Right ventricle myocardium superior (tissue), 1 donor: ENCODE measurements at places on chromosomes 7 and 10.

- no peak for DNase-seq
Observed at GRCh38 chr7:156543699-156544598, 96.6 kb upstream of the RNF32 start.

GRCh38 chr10:73293461-73293860 is 41.0 kb upstream of the MRPS16 start:
- no peak for DNase-seq

DNA sequence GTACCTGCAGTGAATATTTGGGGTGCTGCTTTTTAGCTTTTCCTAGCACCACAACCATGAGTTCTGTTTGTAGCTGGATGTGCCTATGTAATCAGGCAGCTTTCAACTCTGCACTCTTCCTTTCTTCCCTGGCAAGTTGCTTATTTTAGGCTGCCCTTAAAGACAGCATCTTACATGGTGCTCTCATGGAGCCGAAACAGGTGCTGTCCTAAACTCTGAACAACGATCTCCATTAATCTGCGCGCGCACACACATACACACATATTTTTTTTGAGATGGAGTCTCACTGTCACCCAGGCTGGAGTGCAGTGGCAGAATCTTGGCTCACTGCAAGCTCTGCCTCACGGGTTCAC is 9.1 kb downstream of the RPS24 start:
- no peak for DNase-seq

DNA sequence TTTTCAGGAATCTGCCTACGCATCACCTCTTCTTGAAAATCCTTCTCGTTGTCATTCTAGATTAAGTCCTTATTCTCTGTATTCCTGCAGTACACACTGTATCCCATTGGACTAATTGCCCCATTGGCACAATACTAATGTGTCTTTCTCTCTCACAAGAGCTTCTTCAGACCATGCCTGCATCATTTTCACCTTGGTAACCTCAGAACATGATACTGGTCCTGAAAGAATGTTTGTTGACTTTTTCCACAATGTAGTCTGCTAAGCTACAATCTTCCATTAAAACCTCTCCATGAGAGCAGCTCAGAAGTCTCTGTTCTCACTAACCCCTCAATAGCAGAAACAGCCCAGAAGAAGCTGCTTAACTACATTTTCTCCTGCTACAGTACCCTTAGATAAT is 270.7 kb downstream of the PCDH15 start:
- DNase-seq: no peak

GRCh38 chr10:132698761-132699391 is 87.1 kb downstream of the NKX6-2 start:
- peak; percentile 33 for DNase-seq

DNA sequence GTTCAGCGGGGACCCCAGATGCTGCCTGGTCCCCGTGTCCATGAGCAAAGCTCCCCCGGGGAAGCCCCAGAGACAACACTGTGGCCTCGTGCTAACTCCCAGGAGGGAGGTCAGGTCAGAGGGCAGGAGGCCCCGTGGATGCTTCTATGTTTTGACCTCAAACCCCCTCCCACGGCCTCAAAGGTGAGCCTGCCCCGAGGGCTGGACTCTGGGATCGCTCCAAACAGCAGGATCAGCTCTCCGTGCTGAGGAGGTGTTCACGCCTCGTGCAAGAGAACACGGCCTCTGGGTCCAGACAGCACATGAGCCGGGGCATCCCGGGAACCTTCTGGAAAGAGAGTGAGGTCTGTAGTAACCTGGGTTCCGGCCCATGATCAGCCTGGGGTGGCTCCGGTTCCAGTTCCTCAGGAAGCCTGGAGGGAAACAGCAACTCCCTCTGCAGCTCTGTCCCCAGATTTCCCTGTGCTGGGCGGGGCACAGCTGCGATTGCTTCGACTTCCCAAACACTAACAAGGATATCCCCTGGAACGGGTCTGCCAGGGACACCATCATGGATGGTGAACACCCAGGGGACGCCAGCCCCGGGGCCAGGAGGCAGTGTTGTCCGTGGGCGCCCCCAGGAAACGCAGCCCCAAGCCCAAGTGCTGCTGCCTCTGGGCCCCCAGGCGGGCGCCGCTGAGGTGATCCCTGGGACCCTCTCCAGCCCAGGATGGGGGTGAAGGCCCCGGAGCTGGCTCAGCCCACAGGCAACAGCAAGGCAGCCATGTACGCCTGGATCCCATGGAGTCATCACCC is 18.0 kb upstream of the INPP5A start:
- DNase-seq: peak; percentile 61

DNA sequence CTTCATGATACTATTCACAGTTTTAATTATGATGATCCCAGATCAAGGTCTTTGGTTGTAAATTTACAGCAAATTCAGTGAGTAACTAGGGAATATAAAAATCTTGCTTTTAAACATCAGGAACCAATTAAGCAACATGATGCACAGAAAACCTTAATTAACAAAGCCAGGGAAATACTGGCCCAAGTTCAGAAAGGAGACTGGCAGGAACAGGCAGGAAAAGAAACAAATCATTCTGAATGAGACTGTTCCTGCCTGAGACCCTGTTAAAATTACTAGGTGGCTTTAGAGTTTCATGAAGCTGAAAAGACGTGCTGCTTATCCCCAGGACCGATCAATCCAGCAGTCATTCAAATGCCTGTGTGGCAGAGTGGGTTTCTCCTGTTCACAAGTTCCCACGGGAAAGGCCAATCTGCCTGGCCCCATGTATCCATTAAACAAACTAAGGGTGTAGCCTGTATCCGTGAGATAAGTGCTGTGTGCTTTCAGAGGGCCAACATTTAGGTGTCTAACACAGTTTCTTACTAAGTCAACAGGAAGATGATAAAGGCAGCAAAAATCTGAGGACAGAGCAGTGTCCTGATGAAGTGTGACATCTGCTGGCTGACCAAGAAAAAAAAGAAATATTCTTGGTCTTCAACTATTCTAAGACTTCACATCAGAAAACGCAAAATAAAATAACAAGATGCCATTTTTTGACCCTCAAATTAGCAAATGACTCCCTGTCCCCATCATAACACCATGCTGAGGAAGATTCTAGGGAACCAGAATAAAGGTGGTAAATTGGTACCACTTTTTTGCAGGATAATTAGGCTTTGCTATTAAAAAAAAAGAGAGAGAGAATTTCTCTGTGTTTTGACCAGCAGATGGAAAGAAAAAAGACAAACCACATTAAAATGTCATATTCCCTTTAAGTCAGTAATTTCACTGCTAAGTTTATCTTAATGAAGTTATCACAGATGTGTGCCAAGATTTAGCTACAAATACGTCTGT is 34.2 kb downstream of the PUS7 start:
- no peak for DNase-seq

DNA sequence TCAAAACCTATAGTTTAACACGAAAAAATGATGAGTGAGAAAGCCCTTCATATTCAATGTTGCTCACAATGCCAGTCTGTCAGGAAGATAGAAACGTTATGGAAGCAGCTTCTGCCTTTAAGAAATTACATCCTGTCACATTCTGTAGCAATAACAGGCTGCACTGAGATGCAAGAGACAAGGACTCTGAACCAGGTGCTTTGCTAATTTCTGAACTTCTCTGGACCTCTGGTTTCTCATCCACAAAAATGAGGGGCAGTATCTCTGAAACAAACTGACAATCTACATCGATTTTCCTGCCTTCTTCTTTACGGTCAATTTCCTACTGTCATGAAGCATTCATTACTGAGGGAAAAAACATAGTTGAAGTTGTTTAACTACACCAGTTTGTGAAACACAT is 234.0 kb downstream of the SNX13 start:
- DNase-seq: no peak

GRCh38 chr7:87345166-87345927 is at the start of gene CROT:
CROT (plus strand) TSS chr7:87345664; CDS start chr7:87349069, 3,405 bp downstream.
- peak; percentile 99 for DNase-seq

- no peak for DNase-seq
Observed at GRCh38 chr7:140726281-140726680, 29.8 kb downstream of the NDUFB2 start.

DNA sequence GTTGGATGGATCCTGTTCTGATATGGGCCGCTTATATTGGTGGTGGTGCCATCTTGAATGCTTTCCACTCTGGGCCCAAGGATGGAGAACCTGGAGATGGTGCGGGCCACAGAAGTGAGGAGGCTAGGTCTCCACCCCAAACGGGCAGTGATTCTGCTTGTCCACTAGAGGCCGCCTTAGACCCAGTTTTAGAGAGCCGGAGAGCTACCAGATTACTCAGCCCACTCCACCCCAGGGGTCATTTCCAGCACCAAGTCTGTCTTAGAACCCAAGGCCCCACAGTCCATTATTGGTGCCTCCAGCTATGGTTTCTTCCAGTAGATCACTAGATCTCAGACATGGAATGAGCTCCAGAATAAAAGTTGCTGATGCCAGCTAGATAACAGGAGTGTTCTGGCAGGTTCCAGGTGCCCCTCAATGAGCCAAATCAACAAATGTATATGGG is 11.8 kb upstream of the CAMK2G start:
- peak; percentile 61 for DNase-seq

GRCh38 chr7:131505636-131506557 is 50.5 kb downstream of the PODXL start:
- no peak for DNase-seq

GRCh38 chr7:17913250-17913649 is 27.0 kb downstream of the SNX13 start:
- no peak for DNase-seq

- DNase-seq: no peak
Observed at GRCh38 chr7:69898189-69898588, 299.9 kb downstream of the AUTS2 start.

DNA sequence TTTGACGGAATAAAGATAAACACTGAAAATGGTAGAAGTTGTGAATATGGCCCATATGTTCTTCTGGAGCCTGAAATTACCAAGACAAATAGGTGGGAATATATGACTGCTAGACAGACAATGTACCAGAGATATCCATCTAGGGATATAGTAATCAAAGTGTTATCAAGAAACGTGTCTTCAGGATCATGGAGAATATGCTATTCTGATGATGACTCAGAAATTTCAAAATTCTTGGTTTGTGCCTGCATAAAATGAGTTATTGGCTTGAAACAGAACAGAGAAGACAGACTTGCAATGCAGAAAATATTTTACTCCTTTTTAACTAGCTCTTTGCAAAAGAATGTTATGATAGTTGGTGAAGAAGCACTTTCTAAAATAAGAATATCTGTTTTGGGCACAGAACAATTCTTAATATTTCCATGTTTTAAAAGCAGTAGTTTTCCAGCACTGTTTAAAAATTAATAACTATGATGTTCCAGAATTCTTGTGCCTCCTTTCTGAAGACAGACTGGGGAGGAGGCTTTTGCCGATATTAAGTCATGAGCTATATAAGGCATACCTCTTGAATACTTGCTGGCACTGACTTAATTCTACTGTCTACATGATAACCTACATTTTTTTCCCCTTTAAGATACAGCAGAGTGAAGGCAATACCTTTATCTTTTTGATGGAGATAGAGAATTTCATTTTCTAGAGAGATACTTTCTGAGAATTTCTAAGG is 34.4 kb upstream of the CABCOCO1 start:
- no peak for DNase-seq

GRCh38 chr10:12843296-12843945 is 158.1 kb downstream of the CCDC3 start:
- DNase-seq: no peak

- DNase-seq: no peak
Observed at GRCh38 chr10:32985775-32986350, 27.8 kb upstream of the ITGB1 start.

- DNase-seq: no peak
Observed at GRCh38 chr7:94054130-94054529, 50.0 kb upstream of the BET1 start.

DNA sequence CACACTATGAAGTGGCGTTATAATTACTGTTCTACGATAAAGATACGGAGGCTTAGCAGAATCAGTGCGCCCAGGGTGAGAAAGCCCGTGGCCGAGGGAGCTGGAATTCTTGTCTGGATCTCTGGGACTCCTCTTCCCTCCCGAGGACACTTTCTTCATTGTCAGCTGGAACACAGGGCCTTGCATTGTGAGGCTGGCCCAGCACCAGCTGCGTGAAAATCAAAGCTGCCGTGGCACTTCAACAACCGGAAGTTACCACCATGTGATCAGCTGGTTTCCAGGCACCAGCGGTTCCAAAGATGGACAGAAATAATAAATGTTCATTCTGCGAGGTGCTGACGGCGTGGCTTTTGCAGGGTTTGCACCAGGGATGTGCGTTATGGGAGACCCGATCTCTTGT is 234.0 kb upstream of the PITRM1 start:
- DNase-seq: no peak

DNA sequence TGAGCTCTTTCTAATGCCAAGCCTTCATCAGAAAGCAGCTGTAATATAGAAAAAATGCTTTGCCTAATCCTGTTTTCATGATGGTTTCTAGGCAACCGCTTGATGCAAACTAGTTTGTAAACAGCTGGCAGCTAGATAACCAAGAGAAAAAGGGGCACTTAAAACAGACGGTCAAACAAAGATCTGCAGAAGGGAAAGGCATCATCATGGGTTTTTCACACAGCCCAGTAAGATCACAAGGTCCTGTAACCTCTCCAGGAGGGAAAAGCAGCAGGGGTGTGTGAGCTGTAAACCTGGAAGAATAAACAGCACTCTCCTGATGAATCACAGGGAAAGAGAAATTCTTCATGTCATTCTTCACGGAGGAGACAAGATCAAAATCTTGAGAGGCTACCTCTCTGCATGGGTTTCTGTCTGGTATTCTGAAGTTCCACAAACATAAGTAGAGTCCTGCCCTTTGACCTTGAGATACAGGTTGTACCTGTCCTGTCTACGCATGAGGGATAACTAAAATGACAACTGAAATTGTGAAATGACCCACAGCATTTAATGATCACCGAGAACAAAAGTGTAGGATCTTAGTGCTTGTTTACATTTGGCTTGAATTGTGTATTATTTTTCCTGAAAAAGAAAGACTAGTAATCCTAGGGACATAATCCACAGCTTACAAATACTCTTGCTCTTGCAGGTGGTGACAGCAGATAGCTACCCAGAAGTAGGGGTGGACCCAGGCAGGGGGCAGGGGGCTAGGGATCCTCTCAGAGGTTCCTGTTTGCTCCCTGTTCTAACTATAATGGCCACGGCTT is 48.0 kb downstream of the CREB3L2 start:
- DNase-seq: no peak

GRCh38 chr7:13945670-13946069 is 43.8 kb downstream of the ETV1 start:
- DNase-seq: no peak
